ENCODE measurements at places on chromosomes 6 and 20. TPM values are rescaled to one million over a fixed set of nuclear protein-coding genes. Genes with fewer than 3 reads are reported as not detected.

The GLP1R gene
- total RNA-seq: not detected

GRCh38 chr6:52341561-52342260, 20.2 kb upstream of the PAQR8 start:
- no peak for DNase-seq

- DNase-seq: no peak
These were observed 66.1 kb upstream of the EMILIN3 start for GRCh38 chr20:41432746-41433145.

GRCh38 chr20:48825566-48825920, 2.3 kb downstream of the PREX1 start:
- no peak for DNase-seq

DNA sequence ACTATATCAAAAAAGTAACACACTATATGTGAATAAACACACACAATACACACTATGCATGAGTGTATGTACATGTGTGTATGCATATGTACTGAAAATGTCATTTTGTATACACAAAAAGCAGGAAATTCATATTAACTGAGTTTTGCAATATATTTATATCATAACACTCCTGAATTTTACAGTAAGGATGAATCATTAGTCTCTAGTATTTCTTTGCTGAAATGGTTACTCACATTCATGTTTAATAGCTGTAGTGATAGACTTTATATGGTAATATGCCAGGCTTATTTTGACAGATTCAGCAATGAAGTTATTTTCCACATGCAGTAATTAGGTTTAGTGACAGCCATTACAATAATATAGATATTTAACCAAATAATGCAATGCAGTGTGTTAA, 1216.2 kb upstream of the CITED2 start:
- DNase-seq: no peak

GRCh38 chr6:77010931-77011542, 452.3 kb downstream of the HTR1B start:
- DNase-seq: peak; percentile 75

DNA sequence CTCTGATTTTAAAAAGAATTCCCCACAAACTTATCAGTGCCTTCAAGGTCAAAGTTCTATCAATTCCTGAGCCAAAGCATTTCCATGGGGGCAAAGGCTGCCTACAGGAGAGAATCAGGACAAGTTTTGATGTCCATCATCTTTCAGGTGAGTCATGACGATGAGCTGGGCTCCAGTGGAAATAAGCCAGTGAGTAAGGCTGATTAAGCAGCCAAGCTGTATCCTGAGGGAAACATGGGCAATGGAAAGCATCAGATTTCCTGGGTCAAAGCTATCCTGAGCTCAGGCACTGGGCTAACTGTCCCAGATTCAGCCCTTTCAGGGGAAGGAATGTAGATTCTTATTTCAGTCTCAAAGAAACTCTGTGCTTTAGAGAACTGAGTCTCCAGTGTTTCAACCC, 377.4 kb downstream of the CD109 start:
- DNase-seq: no peak

The VGLL2 gene
- not detected for total RNA-seq

The ACOT8 gene
- 14.2 TPM for total RNA-seq

DNA sequence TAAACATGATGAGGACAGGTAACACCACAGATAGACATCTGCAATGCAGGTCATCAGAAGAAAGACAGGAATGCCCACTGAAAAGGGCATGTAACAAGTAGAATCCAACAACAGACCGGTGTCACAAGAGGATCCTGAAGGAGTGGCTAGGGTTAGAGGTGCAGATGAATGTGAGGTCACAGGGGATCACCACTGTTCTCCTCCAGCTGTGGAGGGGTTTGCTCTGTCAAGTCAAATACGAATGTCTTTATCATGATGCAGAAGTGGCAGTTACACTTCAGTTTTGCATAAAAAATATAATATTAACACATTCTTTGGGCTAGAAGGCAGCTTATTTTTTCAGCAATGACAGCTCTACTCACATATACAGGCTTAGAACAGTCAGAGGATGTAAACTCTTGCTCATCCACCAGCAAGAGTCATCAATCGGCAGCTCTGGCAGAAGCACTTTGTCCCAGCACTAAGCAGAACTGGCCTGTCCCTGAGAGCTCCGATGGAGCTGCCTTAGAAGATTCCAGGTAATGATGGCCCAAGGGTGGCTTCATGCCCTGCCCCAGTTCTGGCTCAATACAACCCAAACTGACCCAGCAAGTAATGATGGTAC, 130.4 kb upstream of the TRAF3IP2 start:
- DNase-seq: no peak

GRCh38 chr6:155152211-155153076, 111.4 kb upstream of the CLDN20 start:
- DNase-seq: no peak

The C6orf52 gene
- 0.97 TPM for total RNA-seq
